Suppressor macrophage treated with lipopolysaccharide for 1 hour (primary cell): ENCODE measurements at places on chromosomes 11 and 22.

- DNase-seq = peak; percentile 56
These were observed 1.3 kb upstream of the KDM2A start for GRCh38 chr11:67117672-67118180.

GRCh38 chr11:23551706-23552105, 691.4 kb upstream of the CCDC179 start:
- DNase-seq = no peak

DNA sequence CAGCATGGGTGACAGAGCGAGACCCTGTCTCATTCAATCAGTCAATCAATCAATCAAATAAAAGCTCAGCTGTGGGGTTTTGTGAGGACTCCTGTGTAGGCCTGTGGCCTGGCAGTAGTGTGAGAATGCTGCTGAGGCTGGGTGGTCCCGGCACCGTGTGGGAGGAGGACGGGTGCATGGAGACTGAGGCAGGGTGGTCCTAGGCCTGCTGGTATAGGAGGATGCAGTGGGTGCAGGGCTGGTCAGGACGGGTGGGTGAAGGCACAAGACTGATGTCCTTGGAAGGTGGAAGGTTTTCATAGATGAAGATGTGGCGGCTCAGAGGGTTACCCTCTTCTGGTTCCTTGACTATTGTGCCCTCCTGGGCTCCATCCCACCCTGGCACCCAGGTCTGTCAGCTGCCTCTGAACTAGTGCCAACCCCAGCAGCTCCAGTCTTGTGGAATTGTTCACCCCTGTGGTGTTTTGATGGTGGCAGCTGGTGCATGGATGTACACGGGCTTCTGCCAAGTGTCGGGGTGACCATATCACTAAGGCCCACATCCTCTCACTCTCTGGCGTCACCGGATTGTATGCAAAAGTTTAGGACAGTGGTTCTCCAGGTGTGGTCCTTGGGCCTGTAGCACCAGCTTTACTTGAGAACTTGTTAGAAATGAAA, 23.7 kb downstream of the TANGO2 start:
- no peak for DNase-seq

- DNase-seq = no peak
These were observed 833.5 kb downstream of the KCNA4 start for GRCh38 chr11:29183301-29183700.

DNA sequence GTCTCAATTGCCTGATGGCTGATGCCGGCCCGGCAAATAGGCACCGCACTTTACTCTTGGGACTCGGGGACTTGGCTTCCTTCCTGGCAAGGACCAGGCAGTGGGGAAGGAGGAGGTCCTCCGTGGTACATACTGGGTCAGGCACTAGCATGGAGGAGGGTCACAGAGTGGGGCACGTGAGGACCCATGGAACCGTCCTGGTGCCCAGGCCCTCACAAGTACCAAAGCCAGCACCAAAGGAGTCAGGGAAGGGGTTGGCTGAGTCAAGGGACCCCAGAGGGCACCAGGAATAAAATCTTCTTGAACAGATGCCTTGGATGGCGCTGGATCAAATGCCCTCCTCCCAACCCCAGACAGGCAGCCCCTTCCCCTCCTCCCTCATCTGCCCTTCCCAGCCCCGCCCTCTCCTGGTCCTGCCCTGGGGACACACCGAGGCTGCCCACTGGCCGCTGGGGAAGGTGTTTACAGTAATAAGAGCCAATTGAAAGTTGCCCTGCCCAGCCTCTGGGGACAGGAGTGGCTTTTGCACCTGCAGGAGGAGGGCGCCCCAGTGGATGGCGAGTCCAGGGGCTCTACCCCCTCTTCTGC, 5.6 kb upstream of the CARNS1 start:
- DNase-seq = no peak

- DNase-seq = no peak
These were observed 6.0 kb upstream of the HSD17B12 start for GRCh38 chr11:43674560-43674959.

DNA sequence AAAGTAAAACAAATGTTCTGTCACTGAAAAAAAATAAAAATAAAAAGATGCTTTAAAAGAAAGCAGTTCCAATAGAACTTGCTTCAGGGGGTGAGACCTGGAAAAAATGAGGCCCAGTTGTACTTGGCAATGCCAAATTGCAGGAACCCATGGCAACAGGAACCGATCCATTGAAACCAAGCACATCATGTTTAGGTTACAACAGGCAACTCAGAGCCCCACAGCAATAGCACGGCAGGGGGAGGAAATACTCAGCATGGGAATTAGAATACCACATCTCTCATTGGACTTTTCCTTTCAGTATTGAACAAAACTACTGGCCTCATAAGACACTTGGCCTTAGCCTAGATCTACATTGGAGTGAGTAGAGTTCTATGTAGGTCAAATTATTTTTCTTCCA, 84.3 kb downstream of the MSANTD4 start:
- DNase-seq = no peak

- no peak for DNase-seq
These were observed 131.0 kb downstream of the MORC2 start for GRCh38 chr22:30837531-30837930.

- DNase-seq = no peak
These were observed 31.4 kb downstream of the LIMK2 start for GRCh38 chr22:31243339-31244045.

DNA sequence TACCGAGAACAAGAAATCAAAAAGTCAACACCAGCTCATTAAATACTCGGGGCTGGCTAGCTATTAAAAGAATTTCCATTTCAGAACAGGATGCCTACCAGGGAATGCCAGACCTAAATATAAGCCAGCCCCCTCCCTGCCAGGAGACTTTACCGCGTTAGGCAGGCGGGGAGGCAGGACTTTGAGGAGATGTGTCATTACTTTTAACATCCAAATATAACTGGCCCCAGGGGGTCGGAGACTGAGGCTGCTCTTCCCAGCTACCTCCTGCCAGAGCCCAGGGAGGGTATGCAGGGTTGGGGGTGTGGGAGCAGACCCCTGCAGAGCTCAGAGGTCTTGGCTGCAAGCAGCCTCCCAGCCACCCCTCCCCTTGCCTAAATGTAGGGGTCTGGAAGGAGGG, 183.5 kb downstream of the DSCAML1 start:
- no peak for DNase-seq

- no peak for DNase-seq
These were observed 90.9 kb upstream of the TP53I11 start for GRCh38 chr11:45041596-45041995.

- no peak for DNase-seq
These were observed 23.8 kb downstream of the MICAL3 start for GRCh38 chr22:18000441-18001039.

GRCh38 chr11:15627560-15627959, 512.8 kb downstream of the INSC start:
- no peak for DNase-seq

- DNase-seq = no peak
These were observed 86.9 kb upstream of the ANO3 start for GRCh38 chr11:26245046-26245445.
